ENCODE measurements at places on chromosomes 11 and 22.

GRCh38 chr11:110832539-110832938 lies 120.3 kb upstream of the ARHGAP20 start:
- DNase-seq = peak; percentile 20
- H3K27ac ChIP-seq = peak overlapping the region; percentile 78
- no peaks in the 10 kb centered on the region for H3K36me3 ChIP-seq
- H3K4me1 ChIP-seq = peaks cover 55% of the 10 kb centered on the region
- no peaks in the 10 kb centered on the region for H3K27me3 ChIP-seq
- H3K4me3 ChIP-seq = peak overlapping the region; percentile 51

DNA sequence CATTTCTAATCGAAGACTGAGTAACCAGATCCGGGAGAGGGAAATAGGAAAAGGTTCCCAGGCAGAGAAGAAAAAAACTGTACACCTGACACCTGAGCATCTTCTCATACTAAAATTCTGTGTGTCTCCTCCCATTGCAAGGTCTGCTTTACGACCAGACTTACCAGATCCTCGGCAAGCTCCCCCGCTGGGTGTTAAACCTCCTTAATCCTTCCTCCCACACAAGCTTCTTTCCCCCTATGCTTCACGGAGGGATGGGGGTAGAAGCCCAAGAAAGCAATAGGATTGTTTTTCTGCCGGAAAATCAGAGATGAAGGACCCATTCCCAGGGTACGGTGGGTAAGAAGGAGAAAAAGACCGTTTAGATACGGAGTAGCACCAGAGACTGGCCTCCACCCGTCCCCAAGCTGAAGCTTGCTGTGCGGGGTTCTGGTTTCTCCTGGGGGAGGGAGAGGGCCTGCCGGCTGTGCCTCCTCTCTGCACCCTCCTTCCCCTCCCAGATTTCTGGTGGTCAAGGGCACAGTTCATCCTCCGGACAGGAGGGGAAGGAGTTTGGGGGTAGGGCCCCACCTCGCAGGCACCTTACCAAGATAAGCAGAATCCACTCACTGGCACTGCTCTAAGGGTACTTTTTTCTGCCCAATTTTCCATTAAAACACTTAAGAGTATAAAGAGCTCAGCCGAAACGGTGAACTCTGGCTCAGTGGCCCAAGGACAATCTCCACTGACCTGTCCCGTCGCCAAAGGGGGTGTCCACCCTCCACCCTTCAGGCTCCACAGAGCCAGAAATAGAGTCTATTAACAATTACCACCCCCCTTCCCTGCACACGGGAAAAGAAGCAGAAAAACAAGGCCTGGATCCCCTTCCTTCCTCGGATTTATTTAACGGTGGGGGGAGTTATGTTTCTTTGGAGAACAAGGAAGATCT lies 1.2 kb downstream of the TOB2 start:
- peaks cover 11% of the 10 kb centered on the region for H3K36me3 ChIP-seq
- peak overlapping the region; percentile 93 for H3K27ac ChIP-seq
- no peaks in the 10 kb centered on the region for H3K27me3 ChIP-seq
- peaks cover 20% of the 10 kb centered on the region for H3K4me1 ChIP-seq
- peak; percentile 57 for DNase-seq

- no peak for DNase-seq
- H3K27me3 ChIP-seq = peaks cover 59% of the 10 kb centered on the region
- H3K27ac ChIP-seq = no peak overlapping the region
Observed at GRCh38 chr11:68724293-68724692, 27.0 kb downstream of the TESMIN start.

DNA sequence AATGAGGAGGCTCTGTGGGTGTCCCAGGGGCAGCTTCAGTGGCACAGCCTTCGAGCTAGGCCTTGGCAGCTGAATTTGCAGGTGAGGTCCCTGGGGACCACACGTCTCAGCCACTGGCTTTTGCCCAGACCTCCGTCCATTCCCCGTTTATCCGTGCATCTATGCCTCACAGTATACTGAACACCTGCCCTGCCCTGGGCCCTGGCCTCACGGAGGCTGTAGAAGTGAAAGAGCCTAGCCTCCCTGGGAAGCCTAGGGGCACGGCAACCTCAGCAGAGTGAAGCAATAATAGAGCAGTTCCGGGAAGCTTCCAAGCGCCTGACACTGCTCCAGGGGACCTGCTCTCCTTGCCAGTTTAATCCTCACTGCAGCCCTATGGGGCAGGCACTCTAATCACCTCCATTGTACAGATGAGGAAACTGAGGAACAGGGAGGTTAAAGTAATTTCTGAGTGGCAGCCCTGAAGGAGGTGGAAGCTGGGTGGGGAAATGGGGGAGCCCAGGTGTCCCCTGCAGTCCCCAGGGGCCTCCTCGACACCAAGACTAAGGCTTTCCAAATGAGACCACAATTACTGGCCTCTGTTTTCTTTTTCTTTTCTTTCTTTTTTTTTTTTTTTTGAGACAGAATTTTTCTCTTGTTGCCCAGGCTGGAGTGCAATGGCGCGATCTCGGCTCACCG lies 2.7 kb upstream of the NFAM1 start:
- H3K36me3 ChIP-seq = no peaks in the 10 kb centered on the region
- H3K4me3 ChIP-seq = no peak overlapping the region
- H3K27me3 ChIP-seq = peaks cover 44% of the 10 kb centered on the region
- H3K4me1 ChIP-seq = 0 out of 2 replicates have a peak, but pooled peaks cover 1% of the 10 kb centered on the region
- no peak for DNase-seq

GRCh38 chr11:125093502-125093901 lies 17.9 kb downstream of the TMEM218 start:
- no peaks in the 10 kb centered on the region for H3K27me3 ChIP-seq
- DNase-seq = no peak
- no peak overlapping the region for H3K4me3 ChIP-seq
- H3K4me1 ChIP-seq = peaks cover 16% of the 10 kb centered on the region
- 0 out of 2 replicates have a peak, but pooled peaks cover 5% of the 10 kb centered on the region for H3K36me3 ChIP-seq

Measured in GM23248 (cell line).